ENCODE measurements at places on chromosomes 16 and 17.
A peak's percentile ranks its signal among the peaks of the same experiment; 100 is the strongest.

GRCh38 chr17:51346218-51346982 lies 86.1 kb downstream of the UTP18 start:
- peak; percentile 91 for DNase-seq

DNA sequence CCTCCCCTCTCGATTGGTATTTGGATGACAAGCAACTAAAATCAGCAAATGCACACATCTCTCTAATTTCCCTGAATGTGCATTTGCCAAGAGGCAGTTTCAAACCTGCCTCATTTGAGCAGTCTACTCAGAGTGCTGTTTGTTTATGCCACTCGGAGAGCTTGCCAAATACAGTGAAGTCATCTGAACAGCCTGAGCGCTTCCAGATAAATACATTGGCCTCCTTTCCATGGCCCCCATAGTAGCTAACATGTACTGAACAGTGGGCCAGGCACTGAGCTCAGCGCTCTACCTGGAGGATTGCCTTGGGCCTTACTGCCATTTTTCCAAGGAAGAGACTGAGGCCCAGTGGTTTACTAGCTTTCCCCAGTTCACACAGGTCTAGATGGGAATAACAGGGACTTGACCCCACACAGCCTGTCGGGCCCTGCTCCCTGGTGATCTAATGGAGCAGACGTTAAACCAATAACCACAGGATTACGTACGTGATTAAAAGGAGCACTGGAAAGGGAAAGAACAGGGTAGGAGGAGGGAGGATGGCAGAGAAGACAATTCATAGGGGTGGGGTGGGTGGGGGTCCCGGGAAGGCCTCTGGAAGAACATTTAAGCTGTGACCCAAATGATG lies 18.7 kb upstream of the ANKRD40CL start:
- peak; percentile 77 for DNase-seq

GRCh38 chr16:820748-821147 lies 20.2 kb upstream of the GNG13 start:
- no peak for DNase-seq

DNA sequence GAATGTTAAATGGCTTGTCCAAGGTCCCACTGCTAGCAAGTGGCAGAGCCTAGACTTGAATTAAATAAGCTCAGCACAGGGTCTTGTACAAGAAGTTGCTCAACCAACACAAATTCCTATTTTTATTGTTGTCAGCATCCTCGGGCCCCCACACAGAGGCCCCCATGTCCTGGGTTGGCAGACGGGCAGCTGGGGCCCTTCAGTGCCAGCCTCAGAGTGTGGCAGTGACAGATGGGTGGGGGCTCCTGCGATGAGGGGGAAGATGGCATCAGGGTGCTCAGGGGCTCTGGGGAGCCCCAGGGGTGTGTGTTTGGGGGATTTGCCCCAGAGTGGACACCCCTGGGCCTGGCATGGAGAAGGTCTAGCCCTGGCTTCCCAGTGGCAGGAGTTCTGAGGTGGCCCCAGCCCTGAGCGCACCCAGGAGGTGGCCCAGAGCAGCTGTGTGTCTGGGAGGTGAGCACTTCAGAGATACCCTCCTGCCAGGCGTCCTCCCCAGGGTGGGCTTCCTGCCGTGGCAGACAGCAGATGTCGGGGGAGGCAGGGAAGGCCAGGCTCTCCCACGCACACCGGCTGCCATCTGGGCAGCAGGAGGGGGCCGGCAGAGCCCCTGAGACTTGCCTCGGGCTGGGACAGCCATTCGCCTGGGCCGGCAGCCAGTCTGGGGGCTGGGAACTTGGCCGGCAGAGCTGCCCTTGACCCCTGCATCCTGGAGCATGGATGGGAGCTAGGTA lies 150.8 kb downstream of the C16orf78 start:
- DNase-seq, result no peak

DNA sequence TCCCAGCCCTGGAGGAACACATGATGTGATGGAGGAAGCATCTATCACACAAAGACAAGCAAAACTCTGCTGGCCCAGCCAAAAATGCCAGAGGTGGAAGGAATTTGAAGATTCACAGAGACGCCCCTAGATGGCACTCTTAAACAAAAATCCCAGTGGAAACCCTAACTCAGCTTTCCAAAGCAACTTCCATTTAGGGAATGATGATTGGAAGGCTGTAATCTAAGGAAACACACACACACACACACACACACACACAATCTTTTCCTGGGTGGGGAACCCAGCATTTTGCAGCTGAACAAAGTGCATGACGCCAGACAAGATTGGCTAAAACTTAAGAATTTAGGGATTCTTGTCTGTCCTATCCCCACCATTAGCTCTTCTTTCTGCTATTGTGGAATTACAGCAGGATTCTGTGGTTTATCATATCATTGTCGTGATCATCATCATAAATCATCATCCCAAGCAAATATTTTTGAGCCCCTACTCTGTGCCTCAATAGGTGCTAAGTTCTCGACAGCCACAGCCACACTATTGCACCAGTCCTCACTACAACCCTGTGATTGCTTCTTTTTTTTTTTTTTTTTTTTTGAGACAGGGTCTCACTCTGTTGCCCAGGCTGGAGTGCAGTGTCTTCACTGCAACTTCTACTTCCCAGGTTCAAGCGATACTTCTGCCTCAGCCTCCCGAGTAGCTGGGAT lies 1.6 kb upstream of the LDAF1 start:
- peak; percentile 54 for DNase-seq

GRCh38 chr16:85935974-85936760 lies 37.2 kb downstream of the IRF8 start:
- DNase-seq, result peak; percentile 26

DNA sequence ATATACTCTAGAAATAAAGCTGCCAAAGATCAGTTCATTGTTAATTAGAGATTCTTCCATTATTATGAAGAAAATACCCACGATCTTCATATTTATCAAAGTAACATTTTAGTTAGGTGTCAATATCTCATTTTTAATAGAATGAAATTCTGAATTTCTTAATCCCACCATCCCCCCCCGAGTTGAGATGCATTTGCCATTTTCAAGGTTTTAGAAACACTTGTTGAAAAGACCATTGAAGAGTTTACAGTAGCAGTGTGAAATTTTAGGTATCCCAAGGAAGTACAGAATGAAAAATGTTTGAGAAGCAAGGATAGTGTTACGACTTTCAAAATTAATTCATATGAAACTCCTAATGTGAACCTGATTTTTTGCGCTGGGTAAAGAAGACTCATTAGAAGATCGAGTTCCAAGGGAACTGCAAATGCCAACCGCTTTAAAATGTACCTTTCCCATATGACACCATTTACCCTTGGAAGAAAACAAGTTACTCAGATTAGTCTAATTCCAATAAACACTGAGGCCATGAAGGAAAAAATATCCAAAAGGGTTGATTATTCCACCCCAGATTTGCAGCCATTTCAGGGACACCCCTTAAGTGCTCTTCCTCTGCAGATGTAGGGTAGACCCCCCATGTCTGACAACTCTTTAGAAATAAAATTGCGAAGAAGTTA lies 731 bp downstream of the IKZF3 start:
- DNase-seq, result no peak

DNA sequence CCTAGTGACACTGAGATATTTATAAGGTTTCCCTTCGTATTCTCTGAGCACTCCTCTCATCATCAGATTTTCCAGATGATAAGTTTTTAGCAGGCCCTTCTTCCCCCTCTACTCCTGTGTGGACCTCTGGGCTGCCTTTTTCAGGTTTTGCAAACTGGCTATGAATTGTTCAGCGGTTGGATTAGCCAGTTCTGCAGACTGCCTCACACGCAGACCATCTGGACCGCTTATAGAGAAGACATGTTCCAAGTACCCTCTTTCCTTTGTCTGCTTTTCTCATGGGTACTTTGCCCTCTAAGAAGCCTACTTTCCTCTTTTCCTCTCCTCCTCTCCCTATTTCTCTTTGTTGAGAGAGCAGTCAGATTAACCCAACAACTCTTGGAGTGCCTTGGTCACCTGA lies 111.6 kb downstream of the GRIN2A start:
- no peak for DNase-seq

DNA sequence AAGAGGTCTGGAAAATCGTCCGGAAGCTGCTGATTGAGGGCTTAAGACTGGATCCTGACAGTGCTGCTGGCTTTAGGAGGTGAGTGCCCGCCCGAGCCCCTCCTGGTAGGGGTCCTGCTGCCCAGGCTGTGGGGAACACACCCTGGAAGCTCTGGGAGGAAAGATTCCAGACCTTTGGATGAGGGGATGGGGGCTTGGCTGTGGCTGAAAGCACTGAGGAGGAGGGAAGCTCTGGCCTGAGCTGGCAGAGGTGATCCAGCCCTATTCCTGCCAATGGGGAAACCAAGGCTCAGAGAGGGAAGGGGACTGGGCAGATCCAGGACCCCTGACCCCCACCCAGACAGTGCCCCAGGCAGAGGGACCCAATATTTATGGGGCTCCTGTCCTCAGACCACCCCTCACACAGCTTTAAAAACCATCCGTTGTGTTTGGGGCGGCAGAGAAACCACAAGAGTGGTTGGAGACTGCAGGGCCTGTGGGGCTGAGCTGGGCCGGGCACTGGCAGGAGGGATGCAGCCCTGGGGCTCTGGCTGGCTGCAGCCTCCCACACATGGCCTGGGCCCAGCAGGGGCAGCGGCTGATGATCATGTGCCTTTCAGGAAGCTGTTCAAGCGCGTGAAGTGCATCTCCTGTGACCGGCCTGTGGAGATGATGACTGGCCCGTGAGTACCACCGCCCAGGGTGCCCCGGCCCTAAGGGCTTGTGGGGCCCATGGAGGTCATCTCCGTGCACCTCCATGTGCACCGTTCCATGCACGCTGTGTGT lies 22.8 kb downstream of the UBALD1 start:
- DNase-seq, result no peak

DNA sequence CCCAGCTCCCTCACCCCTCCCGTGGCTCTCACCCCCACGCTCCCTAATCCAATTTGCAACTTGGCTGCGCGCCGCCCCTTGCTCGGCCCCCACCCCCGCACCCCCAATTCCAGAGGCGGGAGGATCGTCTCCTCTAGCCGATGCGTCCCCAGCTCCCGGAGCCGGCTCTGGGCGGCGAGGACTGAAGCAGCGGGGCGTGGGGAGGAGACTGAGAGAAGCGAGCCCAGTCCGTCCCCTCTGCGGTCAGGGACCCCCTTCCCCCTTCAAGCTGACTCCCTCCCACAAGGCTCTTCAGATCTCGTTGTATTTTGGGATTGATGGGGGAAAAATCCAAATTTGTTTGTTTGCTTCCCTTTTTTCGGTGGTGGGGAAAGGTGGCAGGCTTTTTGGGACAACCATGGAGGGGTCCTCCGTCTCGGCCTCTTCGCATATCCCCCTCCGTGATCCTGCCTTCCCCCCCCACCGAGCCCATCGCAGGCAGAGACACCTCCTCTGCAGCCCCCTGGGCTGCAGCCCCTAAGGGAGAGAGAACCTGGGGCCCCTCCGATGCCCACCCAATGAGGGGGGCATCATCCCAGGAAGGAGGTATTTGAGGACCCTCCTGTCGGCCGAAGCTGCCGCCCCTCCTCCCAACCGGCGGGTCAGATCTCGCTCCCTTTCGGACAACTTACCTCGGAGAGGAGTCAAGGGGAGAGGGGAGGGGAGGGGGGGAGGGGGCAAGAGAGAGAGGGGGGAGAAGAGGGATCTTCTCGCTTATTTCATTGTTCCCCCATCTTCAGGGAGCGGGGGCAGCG lies 466 bp downstream of the NEUROD2 start:
- no peak for DNase-seq

DNA sequence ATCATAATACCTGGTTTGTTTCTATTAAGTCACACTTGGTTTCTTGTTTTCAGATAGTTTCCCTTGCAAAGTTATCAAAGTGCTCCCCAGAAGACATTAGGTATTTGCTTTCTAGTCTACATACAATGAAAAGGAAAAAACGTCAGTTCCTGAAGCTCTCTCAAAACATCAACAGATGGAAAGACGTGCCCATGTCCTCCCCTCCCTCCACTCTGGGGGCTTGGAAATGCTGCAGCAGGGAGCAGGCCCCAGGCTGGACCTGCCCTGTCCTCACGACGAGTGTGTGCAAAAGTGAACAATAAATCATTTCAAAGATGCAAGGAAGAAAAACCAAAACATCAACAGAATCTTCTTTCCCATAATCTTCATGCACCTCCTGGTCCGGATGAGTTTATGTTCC lies 118.5 kb downstream of the USP22 start:
- DNase-seq, result no peak

GRCh38 chr17:17349724-17350106 lies 46.5 kb downstream of the NT5M start:
- DNase-seq, result no peak

DNA sequence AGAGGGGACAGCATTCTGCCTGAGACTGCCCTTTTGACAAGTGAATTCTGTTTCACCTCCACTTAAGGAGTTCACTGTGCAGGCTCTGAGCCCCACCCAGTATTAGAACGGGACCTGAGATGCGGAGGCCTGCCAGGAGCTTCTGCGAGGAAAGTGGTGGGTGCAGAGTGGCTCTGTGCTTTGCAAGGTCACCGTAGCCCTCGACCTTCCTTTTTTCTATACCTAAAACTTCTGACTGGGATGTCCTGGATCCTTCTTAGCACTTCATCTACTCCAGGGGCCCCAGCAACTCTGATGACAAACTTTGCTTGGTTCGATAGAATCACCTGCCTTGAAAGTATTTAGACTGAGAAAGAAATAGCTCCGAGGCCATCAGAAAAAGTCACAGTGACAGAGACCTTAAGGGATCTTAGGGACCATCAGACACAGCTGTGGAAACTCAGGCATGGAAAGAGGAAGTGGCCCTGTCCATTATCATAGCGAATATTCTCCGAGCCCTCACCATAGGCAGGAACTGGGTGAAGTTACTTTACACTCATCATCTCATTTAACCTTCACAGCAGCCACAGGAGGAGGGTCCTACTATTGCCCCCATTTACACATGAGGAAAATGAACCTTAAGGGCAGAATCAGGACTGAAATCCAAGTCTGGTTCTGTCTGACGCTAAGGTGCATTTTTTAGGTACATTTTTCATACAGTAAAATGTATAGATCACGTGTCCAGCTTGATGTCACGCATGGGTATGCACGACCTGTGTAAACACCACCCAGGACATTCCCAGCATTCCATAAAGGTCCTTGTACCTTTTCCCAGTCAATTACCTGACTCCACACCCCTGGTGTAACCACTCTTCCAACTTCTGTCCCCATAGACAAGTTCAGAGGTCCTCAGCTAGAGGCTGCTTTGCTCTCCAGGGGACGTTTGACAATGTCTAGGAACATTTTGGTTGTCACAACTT lies 676 bp upstream of the KRT13 start:
- peak; percentile 6 for DNase-seq

- DNase-seq, result no peak
These were observed 39.3 kb downstream of the SMPD3 start for GRCh38 chr16:68408967-68409366.

DNA sequence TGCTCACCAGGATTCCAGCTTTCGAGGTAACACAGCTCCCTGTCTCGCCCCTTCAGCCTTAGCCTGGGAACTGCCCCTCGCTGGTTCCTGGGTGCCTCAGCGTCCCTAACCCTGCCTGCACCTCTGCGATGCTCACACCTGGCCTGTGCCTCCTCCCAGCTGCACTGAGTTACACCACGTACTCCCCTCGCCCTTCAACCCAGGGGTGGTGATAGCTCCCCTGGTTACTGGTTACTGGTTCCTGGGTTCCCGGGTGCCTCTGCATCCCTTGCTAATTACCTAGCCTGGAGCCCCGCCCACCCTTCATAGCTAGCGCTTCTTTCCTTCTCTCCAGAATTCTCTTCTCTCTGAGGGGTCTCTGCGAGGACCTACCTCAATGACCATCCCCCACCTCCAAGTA lies 65.3 kb upstream of the PLCG2 start:
- DNase-seq, result no peak

- no peak for DNase-seq
These were observed 1.9 kb upstream of the UBE2G1 start for GRCh38 chr17:4368341-4368740.
